Cerebellum (tissue), 4 donors: ENCODE measurements at places on chromosomes 12 and 14. TPM values are rescaled to one million over a fixed set of nuclear protein-coding genes. Genes with fewer than 3 reads are reported as not detected.

The IL25 gene
- total RNA-seq, result not detected

The TDP1 gene
- total RNA-seq, result 30.3 TPM

The EIF4B gene
- total RNA-seq, result 410 TPM

The CCNB1IP1 gene
- 56.4 TPM for total RNA-seq

The NINJ2 gene
- total RNA-seq, result 0.82 TPM

The GPRC5D gene
- not detected for total RNA-seq

The CLEC1B gene
- total RNA-seq, result not detected

The DLGAP5 gene
- total RNA-seq, result 12.6 TPM

The PPTC7 gene
- 11.8 TPM for total RNA-seq

The MGAT4C gene
- total RNA-seq, result 38.7 TPM

The AHNAK2 gene
- 10.6 TPM for total RNA-seq

The IKZF4 gene
- total RNA-seq, result 4.9 TPM

The CSRP2 gene
- 50.0 TPM for total RNA-seq

The ALDH2 gene
- total RNA-seq, result 22.0 TPM
